ENCODE measurements at places on chromosomes 5 and 9.
A peak's percentile ranks its signal among the peaks of the same experiment; 100 is the strongest.

DNA sequence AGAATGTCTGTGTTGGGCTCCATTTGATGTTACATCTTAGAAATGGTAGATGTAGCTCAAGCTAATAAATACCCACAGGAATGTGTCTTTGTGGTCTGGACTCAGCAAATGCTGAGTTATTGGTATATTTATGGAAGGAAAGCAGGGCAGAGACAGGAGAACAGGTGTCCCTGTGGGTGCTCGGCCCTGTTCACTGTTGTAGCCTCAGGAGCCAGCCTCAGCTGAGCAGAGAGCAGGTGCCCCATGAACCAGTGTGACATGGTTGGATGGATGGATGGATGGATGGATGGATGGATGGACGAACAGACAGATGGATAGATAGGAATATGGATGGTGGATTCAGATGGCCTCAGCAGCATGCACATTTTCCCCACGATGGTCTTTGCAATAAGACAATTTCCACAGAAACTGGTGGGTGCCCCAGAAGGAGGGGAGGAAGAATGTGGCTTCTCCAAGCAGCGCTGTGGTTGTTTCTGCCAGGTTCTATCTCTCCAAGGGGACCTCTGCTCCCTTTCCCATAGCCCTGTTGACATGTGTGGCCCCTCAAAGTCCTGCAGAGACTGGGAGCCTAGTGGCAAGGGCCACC, 8.2 kb upstream of the IRF1 start:
- no peak for DNase-seq

DNA sequence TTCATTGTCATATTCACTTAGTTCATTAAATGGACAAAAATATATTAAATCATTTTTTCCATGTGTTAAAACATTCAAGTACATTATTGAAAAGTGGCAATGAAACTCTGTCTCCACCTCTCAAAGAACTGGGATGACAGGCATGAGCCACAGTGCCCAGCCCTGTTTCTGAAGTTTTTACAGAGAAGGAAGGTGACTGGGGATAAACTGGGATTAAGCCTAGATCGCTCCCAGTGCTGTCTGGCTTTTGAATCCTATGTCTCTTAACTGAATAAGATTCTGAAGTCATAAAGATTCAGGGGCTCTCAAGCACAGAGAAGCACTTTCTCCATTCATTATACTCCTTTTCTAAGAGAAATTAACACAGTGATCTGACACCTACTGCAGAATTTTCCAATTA, 88.3 kb downstream of the SLC38A9 start:
- no peak for DNase-seq

GRCh38 chr9:22415941-22416691, 30.5 kb upstream of the DMRTA1 start:
- no peak for DNase-seq

- no peak for DNase-seq
Observed at GRCh38 chr9:6973762-6974161, 216.0 kb downstream of the KDM4C start.

GRCh38 chr9:112239284-112239683, 64.2 kb upstream of the SUSD1 start:
- no peak for DNase-seq

DNA sequence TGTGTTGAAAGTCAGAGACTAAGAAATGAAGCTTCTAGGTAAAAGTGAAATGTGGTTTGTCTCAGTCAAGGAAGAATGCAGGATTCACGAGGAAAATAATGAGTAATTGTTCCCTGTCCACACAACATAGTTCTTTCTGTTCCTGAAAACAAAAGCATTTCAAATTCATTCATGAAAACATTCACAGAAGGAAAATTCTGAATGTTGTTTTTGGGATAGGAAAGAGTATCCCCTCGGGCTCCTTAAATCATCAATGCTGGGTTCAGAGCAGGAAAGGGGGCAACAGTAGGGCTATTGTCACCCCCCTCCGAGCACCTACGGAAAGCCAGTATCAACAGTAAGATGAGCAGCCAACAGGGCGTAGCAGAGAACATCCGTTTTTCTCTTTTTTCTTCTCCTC, 769.9 kb upstream of the ADAMTS16 start:
- DNase-seq: no peak

DNA sequence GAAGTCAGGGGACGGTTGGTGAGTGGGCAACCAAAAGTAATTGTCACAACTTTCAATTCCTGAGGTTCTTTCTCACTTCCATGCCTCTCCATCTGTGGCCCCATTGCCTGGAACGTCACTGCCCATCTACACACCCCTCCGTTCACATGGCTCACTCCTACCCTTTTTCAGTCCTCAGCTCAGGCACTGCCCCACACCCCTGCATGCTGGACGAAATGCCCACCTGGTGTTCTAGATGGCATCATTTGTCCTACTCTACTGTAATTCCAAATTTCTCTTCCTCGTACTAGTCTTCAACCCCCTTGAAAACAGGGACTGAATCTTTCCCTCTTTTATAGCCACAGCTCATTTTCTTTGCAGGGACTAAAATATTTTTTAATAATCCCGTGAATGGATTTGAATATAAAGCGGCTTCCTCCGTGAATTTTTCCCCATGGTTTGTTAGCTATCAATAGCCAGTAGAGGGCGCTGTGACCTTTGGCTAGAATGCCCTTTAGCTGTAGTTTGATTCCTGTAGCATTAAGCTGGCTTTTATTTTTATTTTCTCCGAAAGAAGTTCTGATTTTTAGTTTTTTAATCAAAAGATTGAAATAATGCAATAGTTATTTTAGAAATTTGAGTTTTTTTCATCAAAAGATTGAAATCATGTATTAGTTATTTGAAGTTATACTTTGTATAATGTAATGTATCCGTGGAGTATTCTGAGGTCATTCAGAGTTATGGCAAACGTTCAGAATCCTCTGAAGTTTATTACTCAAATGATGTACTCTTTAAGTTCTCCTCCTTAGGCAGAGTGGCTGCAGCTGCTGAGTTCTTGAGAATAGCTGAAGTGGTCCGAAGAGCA, 232.1 kb downstream of the SH3GL2 start:
- peak; percentile 10 for DNase-seq

DNA sequence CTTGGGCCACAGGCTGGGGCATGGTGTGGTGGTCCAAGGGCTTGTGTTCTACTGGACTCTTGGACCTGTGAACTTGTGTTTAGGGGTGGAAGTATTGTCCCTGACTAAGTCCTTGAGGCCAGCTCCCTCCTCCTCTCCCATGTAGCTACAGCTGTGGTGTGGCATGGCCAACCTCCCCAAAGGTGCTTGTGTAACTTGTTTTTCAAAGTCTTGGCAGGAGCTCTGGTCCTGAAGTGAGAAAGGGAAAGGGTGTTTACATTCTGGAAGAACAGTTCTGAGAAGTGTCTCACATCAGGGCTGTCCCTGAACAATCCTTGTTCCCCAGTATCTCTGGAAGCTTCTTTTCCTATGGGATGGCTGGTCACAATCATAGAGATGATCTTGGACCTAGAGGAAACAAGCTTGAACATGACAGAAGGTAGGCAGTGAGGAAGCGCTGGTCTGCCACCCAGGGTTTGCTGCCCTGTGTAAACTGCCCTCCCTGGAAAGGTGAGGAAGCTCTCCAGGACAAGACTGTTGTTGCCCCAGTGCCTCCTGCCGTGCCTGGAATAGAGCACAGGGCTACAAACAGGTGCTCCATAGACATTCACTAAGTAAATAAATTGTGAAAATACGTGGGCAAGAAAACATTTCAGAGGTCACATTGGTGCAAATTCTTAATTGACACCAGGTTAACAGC, 64.6 kb upstream of the KLF9 start:
- DNase-seq: no peak

DNA sequence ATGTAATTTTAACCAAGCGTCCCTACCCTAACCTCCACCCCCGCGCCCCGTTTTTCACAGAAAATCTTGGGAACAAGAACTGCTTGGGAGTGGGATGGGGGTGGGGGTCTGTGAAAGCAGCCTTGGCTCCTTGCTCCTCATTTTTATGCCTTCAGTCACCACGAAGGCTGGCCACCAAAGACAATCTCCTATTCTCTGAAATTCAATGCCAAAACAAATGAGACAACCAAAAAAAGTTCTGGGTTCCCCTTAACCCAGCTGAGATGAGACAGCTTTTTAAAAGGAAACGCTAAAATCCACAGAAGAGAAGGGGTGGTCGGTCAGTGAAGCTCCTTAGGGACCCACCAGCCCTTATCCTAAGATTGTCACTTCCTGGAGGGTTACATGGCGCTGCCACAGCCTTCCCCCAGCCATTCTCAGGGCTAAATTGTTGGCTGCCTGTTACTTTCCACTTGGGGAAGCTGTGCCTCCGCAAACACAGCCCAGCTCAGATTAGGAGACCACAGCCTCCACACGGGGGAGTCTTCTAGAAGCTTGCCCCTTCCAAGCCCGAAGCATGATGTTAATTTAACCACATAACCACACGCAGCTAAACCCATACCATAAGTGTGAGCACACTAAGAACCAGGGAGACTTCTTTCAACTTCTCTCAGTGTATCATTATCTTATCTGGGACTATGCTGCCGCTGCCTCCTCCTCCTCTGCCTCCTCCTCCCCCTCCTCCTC, 136.3 kb downstream of the FOXD1 start:
- no peak for DNase-seq

DNA sequence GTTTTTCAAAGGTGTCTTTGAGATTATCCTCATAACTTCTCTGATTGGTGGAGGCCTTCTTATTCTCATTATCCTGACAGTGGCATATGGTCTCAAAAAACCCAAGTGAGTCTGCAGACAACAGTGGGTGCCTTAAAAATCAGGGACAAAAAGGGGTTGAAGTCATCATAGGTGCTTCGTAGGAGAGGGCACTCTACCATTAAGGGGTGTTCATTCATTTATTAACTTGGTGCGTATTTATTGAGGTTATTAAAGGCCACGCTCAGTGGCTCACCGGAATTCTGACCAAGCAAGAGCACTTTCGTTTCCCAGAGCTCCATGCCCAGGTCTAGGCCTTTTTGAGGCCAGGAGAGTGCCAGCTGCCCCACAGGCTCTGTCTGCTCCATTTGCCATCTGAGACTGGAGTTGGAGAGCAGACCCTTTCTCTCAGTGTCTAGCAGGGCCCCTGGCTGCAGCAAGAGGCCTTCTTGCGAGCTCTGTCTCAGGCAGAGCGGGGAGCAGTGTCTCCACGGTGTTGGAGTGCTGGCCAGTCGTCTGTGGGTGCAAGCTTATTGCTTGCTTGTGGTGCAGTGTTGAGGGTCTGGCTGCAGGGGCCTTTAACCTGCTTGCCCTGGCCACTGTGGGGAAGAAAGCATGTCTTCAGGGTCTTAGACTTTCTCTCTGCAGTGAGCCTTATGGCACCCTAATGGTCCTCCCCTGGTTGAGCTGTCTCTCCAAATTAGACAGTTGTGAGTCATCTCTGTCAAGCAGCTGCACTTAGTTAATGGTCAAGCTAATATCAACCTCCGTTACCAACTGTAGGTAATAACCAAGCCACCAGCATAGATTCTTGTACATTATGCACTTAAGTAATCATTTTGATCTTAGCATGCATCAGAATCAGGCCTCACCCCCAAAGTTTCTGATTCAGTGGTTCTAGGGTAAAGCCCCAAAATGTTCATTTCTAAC, 62.6 kb downstream of the IL31RA start:
- no peak for DNase-seq

DNA sequence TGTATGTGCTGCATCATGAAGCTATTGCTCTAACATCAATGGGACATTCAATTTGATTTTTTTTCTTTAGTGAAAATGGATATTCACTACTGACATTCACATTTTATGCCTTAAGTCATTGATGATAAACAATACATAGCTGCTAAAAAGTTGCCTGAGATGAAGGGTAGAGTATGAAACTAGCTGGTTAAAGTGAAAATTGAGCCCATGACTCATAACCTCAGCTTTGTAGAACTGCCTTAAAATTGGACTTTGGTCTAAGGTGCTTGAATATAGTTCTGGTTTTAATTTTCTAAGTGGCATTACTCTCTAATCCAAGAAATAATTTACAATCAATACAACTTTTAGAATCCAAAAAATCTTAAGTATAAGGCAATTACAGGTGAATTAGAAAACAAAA, 740.4 kb upstream of the RIOK2 start:
- DNase-seq: no peak

GRCh38 chr9:128102196-128102595, 25.3 kb downstream of the PTGES2 start:
- no peak for DNase-seq

DNA sequence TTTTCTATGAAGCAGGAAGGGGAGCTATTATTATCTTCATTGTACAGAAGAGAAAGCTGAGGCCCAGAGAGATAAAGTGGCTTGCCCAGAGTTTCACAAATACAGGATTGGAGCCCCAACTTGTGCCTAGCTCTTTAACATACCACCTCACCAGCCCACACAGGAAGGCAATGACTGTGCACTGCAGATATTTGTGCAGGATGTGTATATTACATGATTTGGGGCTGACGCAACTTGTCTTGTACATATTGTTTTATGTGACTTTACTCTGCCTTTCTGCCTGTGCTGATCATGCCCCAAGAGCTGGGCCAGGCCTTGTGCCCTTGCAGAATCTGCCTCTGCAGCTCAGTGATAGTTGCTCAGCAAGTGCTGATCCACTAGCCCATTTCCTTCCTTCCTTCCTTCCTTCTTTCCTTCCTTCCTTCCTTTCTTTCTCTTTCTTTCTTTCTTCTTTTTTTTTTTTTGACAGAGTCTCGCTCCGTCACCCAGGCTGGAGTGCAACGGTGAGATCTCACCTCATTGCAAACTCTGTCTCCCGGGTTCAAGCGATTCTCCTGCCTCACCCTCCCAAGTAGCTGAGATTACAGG, 106.6 kb upstream of the TBCA start:
- DNase-seq: no peak

DNA sequence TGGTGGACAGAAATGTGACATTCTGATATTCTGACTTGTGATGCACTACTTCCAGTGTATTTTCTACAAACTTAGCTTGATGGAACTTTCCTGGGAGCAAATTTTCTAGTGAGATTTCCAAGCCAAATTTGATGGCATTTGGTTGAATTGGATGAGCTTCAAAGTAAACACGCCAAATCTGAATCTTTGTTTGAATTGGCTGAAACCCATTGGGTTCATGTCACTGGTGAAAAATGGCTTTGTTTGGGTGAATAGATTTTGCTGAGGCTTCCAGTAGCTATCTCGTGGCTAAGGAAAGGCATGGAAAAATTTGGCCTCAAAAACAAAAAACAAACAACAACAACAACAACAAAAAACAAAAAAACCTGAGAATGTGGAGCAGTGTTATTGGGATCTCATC, 271.1 kb upstream of the RPS23 start:
- no peak for DNase-seq

GRCh38 chr9:91346644-91347043, 15.1 kb downstream of the AUH start:
- no peak for DNase-seq

- DNase-seq: no peak
Observed at GRCh38 chr5:74433255-74433895, 207.2 kb downstream of the ENC1 start.

All from NCI-H526 treated with DMSO at 0.1 percent for 48 hours (cell line).